ENCODE measurements at places on chromosomes 1 and 21. TPM values are rescaled to one million over a fixed set of nuclear protein-coding genes. Genes with fewer than 3 reads are reported as not detected.

GRCh38 chr1:236762410-236762809, 32.7 kb upstream of the MTR start:
- no peak for DNase-seq

DNA sequence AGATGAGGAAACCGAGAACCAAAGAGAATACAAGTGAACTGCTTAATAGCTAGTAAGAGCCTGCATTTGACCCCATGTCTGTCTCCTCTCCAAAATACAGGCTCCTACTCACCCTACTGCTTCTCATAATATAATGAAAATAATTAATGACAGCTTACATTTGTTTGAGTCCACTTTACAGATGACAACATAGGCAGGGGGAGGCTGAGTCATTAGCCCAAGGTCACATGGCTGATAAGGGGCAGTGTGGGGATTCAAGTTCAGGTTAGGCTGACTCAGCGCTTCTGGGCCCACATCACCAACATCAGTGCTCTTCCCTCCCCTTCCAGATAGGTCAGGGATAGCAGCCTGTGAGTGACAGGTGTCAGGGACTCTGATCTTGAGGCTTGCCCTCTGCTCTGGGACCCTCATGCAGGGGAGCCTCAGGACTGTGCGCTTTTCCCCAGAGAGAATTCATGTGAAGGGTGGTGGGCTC, 16.2 kb downstream of the AZIN2 start:
- DNase-seq, result no peak

GRCh38 chr1:237583270-237583669, 307.5 kb downstream of the ZP4 start:
- DNase-seq, result no peak

DNA sequence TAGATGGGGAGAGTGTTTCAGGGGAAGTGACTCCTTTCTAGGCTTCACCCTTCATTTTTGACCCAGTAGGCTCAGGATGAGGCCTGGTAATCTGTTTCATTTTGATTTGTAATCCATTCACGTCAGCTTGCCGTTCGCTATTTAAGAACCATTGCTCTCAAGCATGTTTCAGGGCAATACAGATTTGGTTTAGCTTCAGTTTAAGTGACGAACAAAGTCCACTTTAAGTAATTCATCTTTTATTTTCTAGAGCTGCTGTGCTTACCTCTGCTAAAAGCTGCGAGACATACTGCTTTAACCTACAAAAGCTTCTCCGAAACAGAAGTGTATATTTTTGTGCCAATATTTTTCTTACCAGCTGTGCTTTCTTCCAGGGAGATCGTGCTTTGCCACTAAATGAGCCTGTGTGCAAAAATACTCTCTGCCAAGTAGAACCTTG, 8.9 kb upstream of the FMO3 start:
- no peak for DNase-seq

DNA sequence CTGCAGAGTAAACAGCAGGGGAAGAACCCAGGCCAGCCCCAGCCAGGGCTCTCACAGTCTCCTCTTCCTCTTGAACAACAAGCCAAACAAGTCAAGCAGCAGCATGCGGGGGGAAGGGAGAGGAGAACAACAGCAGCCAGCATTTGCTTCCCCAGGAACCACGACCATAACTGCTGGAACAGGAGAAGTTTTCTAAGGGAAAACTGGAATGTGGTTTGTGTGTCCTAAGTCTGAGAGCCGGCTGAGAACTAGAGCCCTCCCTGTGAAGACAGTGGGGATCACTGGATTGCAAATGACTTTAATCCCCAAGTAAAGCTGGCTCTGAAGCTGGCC, 48.2 kb downstream of the COQ8A start:
- DNase-seq, result no peak

- no peak for DNase-seq
Measured at GRCh38 chr1:63874278-63874880, 100.6 kb downstream of the ROR1 start.

- no peak for DNase-seq
Measured at GRCh38 chr21:45601551-45601950, 42.0 kb upstream of the PCBP3 start.

GRCh38 chr1:225362805-225363204, 65.0 kb downstream of the LBR start:
- DNase-seq, result no peak

DNA sequence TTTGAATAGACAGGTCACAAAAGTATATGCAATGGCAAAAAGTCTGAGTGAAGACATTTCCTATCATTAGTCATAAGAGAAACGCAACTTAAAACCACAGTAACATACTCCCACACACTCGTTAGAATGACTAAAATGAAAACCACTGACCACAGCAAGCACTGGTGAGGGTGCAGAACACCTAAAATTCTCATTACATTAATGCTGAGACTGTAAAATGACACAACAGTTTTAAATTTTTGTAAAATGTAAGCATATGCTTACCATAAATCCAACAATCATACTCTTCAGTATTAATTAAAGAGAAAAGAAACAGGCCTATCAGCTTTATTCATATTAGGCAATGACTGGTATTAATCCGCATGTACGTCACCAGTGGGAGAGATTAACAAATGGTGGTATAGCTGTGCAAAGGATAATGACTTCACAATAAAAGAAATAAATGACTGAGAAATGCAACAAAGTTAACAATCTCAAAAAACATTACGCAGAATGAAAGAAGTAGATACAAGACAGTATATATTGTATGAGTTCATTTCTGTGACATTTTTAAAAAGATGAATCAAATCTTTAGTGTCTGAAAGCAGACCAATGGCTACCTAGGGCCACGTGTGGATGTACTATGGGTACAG, 253.5 kb downstream of the AKT3 start:
- DNase-seq, result peak; percentile 66

DNA sequence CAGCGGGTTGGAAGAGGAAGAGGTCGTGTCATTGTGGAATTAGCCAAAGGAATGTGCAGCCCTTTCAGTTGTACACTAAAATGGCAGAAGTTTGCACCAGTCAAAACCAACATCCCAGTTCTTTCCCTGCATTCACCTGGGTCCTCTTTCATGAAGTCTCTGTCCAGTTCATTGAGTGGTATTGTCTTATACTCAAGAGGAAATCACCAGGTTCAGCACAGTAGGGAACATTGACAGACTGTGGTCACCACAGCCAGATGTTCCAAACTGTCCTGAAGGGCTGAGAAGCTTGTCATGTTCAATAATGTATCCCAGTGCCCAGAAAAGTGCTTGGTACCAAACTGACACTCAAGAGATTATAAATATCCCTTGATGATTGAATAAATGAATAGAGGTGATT, 131.6 kb downstream of the GLUL start:
- no peak for DNase-seq

GRCh38 chr21:24220446-24220845, 1386.8 kb downstream of the MRPL39 start:
- no peak for DNase-seq

DNA sequence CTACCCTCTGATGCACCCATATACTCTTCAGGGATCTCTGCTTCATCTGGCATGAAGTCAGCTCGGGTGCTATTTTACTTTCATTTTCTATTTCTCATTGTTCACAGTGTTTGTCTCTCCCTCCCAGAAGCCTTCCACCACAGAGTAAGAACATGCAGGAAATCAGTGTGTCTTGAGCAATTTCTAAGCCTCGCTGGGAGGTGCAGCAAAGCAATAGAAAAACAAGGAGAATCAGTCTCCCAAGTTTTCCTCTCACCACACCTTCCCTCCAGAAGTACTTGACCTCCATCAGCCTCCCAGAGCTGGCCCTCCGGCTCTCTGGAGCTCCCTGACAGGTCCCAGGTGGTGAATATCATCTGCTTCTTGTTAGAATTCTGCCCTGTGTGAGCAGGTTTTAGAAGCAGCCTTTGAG, 594.7 kb upstream of the CAMK1G start:
- DNase-seq, result peak; percentile 76

DNA sequence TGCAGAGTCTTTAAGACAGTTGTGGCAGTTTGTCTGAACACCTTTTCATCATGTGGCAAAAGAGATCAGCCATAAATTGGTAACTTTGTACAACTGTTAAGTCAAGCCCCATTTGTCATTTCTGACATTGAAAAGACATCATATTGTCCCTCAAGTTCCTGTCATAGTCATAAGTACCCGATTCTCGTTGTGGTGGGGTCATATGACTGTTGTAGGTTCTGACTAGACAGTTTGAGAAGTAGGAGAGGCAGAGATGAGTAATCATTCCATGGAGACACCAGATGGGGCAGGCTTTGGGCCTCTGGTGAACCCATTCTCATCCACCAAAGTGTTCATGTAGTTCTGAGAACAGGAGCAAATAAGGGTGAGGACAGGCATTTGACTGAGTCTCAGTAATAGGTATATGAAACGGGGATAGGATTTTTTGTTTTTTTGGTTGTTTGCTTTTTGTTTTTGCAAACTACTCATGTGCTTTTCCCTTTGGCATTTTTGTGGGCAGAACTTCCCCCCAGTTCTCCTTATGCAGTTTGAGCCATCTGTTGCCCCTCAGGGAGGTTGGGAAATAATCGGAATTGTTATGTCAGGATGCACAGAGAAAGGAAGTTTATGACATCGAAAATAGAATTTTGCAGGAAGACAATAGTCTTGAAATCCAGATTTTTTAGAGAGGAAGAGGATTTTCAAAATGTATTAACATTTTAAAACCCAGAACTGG, 86.9 kb upstream of the KCNE2 start:
- no peak for DNase-seq

DNA sequence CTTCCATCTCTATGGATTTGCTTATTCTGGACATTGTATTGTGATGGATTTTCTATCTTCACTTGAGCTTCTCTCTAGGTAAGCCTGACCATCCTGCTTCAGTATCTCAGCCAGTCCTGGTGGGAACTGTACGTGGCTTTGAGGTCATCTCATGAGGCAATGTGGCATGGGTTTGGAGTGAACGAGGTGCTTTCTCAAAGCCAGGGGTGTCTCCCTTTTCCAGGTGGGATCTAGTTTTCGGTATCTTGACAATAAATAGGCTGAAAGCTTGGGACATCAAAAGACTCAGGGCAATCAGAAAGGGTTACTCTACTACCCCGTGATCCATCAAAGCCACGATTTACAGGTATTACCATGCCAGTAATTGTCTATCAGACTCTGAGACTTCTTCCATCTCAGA, 40.8 kb downstream of the AZIN2 start:
- no peak for DNase-seq

GRCh38 chr1:160807247-160807646, 11.3 kb downstream of the LY9 start:
- DNase-seq, result no peak

DNA sequence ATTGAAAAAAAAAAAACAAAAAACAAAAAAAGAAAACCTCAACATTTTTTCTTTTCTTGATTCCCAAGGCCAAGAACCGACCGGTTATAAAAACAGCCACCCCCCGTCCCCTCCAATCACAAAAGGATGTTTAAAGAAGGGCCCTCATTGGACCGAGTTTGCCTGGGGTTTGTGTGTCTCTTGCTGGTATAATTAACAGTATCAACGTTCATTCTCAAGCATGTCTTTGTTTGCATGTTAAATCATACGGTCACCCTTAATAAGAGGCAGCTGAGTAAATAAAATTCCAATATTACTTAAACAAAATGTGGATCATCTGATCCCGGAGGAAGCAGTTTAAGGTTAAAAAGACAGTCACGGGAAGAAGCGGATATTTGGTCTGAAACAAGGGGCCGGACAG, 201.1 kb downstream of the PRDM2 start:
- no peak for DNase-seq

DNA sequence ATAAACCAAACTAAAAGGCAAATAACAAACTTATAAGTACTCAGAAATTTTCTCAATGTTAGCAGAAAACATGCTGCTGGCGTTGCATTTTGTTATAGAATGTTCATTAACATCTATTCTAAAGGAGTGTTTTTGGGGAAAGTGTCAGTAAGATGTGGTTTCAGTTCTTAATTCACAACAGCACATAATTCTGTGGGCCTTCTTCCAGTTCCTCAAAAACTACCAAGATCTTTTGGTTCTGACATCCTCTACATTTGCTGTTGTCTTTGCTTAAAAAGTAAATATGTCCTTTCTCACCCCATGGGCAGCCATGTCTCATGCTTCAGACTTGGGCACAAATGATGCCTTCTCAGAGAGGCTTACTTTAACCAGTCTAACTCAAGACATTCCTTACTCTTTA, 152.5 kb downstream of the CDC7 start:
- no peak for DNase-seq

DNA sequence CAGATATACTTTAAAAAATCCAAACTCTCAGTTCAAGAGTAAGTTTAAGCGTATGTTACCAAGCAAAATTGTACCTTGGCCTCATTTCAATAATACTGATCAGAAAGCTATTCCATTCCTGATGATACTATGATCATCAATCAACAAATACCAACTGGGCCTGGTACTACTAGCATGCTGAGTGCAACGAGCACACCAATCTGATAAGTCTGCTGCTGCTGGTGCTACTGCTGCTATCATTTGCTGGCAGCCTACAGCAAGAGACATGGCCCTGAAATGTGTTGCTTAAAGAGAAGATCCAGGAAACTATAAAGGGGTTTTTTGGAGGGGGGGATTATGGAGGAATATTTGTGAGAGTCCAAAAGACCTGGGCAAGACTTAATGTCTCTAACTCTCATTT, 39.7 kb downstream of the NME7 start:
- no peak for DNase-seq

DNA sequence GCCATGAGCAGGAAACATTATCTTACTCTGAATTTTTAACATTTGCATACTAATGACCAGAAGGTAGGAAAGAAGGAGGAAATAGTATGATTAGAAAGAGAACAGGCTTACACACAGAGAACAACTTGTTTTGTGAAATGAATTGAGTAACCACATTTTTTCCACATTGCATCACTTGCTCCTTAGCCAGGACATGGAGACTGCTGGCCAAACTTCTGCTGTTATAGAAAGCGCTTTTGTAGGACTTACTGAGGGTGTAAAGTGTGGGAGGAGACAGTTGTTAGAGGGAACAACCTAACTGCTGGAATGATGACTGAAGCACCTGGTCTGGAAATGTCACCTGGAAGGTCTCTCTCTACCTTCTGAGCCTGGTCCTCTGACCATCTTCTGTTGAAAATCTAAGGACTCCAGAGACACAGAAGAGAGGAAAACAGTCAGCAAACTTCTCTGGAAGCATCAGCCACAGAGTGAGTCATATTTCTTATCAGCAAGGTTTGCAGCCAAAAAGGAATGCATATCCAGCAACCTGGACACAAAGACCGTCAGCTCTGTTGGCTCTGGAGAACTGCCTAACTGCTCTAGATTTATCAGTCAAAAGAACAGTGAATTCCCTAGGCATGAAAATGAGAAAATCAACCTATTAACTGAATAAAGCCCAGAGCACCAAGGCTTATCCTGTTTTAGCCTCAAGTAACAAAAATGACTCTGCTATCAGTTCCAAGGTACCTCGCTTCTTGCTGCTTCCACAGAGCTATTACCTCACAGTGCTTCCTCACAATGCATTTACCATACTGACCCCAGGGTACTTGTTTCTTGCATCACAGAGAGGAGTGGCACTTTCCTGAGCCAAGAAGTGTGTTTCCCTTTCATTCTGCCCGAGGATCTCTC, 88.0 kb upstream of the SLFNL1 start:
- DNase-seq, result peak; percentile 85

ADAMTSL4 gene
- 0.80 TPM for total RNA-seq

HENMT1 gene
- total RNA-seq, result not detected

RXFP4 gene
- total RNA-seq, result not detected

OLFML3 gene
- total RNA-seq, result 8.4 TPM

TEX38 gene
- total RNA-seq, result not detected

KRTAP13-3 gene
- total RNA-seq, result not detected

PLA2G2F gene
- not detected for total RNA-seq

ANKRD35 gene
- not detected for total RNA-seq

TINAGL1 gene
- 0.90 TPM for total RNA-seq

PLEKHG5 gene
- total RNA-seq, result 1.6 TPM

CLK2 gene
- total RNA-seq, result 13.7 TPM

PRAMEF25 gene
- total RNA-seq, result not detected

RYR2 gene
- 1.7 TPM for total RNA-seq

ANGPTL1 gene
- 1.5 TPM for total RNA-seq

All from H4 (cell line).